NCI-H1930 (cell line): ENCODE measurements at places on chromosomes 7 and 10.

- DNase-seq = peak; percentile 3
Measured at GRCh38 chr10:22320591-22321155, at the start of gene BMI1. TSS of gene BMI1 (plus strand) at chr10:22321099. CDS start at chr10:22326450, 5,351 bp downstream.

DNA sequence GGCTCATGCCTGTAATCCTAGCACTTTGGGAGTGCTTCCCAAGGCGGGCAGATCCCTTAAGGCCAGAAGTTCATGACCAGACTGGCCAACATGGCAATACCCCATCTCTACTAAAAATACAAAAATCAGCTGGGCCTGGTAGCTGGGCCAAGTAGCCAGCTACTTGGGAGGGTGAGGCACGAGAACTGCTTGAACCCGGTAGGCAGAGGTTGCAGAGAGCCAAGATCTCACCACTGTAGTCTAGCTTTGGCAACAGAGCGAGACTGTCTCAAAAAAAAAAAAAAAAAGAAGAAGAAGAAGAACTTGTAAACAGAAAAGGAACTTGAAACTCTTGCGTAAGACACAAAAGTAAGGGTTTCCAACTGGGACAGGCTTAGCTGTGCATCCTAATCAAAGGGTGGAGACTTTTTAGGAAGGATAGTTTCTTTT is 5.6 kb upstream of the IFIT2 start:
- DNase-seq = no peak

- DNase-seq = no peak
Measured at GRCh38 chr7:54145716-54146115, 396.5 kb upstream of the VSTM2A start.

DNA sequence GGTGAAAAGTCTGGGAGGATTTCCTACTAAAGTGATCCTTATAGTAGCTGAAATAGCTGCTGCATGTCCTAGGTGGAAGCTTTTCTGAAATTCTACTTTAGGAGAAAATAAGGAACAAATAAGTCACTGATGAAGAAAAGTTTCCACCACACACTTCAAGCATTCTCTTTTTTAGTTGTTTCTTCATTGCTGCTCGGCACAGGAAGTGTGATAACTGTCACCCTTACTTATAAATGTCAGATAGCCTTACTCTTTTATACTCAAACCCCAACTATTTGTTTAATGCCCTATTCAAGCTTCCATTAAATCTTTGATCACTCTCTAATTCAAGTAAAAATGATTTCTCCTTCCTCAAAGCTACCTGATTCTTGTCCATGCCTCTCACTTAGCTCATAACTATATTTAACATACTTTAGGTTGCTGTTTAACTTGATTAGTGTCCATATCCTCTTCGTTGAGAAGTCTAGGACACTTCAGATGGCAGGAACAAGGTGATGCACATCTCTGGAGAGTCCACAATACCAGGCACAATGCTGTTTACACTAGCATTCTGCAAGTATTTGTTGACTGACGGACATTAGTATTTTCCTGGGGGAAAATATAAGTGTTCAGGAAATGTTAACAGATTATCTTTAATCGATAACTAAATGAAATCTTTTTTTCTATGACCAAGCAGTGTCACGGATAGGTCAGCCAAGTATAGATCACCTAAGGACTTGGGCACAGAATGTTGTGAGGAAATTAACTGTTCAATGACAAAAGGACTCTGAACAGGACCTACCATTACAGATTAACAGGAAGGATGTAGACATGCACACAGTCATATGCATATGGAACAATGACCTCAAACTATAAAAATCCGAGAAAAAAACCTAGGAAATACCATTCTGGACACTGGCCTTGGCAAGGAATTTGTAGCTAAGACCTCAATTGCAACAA is 67.4 kb downstream of the ZNF438 start:
- DNase-seq = no peak

- no peak for DNase-seq
Measured at GRCh38 chr7:51471210-51471980, 154.8 kb upstream of the COBL start.

DNA sequence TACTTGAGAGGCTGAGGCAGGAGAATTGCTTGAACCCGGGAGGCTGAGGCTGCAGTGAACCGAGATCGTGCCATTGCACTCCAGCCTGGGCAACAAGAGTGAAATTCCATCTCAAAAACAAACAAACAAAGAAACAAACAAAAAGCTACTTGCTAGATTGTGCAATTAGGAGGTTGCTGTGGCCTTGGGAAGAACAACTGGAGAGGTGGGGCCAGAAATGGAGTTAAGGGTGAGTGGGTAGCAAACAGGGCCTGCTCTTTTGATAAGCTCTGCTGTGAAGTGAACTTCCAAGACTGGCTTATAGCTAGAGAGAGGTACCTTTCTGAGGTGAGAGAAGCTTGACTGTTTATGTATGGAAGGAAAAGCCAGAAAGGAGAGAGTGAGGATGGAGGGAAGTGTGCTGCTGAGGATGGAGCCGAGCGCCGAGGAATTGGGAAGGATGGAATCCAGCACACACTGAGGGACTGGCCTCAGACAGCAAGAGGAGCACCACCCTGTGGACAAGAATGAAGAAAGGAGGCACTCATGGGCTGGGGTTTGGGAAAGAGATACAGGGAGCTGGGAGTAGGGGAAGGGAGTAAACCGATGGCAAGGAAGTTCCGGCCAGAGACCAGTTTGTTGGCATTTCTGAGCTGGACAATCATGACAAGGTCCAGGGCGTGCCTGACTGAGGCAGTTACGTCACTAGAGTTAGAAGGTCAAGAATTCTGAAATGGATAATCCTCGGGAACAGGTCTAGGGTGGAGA is 7.0 kb upstream of the RPEL1 start:
- no peak for DNase-seq

- DNase-seq = no peak
Measured at GRCh38 chr10:27564880-27565279, 60.8 kb downstream of the RAB18 start.

DNA sequence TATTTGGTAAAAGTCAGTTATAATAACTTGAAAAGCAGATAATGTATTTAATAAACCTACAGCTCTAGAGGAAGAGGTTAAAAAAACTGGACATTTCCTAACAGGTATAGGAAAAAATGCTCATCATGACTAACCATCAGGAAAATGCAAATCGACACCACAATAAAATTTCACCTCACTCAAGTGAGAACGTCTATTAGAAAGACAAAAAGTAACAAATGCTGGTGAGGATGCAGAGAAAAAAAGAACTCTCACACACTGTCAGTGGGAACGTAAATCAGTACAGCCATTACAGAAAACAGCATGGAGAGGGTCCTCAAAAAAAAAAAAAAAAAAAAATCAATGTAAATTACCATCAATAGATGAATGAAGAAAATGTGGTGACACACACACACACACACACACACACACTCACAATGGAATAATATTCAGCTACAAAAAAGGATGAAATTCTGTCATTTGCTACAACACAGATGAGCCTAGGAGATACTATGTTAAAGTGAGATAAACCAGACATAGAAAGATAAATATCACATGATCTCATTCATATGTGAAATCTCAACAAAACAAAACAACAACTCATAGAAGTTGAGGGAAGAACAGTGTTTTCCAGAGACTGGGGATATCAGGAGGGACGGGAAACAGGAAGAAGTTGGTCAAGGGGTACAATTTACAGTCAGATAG is 20.1 kb downstream of the EPC1 start:
- no peak for DNase-seq

GRCh38 chr7:28149291-28150101 is 31.1 kb downstream of the JAZF1 start:
- no peak for DNase-seq

DNA sequence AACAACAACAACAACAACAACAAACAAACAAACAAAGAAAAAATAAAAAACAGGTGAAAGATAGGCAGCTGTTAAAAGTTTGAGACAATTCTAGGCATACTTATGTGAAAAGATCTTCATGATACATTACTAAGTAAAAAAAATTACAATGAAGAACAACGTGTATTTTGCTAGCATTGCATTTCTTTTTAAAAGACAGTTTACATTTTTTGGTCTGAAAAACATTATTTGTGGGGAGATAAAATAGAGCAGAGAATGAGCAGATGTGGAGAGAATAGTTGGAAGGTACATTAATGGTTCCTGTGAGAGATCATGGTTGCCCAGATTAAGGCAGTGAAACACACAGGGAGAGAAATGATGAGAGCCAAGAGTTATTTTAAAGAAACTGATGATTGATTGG is 210.2 kb upstream of the MKLN1 start:
- no peak for DNase-seq

DNA sequence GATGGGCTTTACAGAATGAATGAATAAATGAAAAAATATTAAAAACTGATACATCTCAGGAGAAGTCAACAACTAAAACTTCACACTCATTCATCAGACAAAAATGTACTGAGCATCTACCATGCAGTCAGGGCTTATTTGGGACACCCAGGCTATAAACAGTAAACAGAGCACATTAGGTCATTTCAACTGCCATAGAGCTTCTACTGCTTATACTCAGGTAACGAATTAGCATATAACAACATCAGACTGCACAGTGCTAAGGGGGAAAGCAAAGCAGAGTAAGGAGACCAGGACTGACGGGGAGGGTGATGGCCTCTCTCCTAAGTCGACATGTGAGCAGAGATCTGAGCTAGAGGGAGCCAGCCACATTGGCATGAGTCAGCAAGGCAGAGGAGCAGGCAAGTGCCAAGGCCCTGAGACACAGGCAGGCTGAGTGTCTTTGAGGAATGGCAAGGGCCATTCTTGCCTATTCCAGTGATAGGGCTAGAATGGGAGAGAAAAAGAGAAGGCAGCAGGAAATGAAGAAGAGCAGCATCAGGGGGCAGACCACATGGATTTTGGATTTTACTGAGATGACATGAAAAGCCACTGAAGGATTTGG is 528.9 kb downstream of the PARD3 start:
- DNase-seq = no peak

GRCh38 chr10:76302961-76303630 is 871.7 kb downstream of the LRMDA start:
- no peak for DNase-seq

GRCh38 chr10:21069929-21070700 is 173.0 kb upstream of the NEBL start:
- no peak for DNase-seq

GRCh38 chr10:81866753-81867152 is 8.2 kb upstream of the NRG3 start:
- DNase-seq = no peak

GRCh38 chr10:13787015-13787421 is 200.3 kb downstream of the PRPF18 start:
- no peak for DNase-seq

DNA sequence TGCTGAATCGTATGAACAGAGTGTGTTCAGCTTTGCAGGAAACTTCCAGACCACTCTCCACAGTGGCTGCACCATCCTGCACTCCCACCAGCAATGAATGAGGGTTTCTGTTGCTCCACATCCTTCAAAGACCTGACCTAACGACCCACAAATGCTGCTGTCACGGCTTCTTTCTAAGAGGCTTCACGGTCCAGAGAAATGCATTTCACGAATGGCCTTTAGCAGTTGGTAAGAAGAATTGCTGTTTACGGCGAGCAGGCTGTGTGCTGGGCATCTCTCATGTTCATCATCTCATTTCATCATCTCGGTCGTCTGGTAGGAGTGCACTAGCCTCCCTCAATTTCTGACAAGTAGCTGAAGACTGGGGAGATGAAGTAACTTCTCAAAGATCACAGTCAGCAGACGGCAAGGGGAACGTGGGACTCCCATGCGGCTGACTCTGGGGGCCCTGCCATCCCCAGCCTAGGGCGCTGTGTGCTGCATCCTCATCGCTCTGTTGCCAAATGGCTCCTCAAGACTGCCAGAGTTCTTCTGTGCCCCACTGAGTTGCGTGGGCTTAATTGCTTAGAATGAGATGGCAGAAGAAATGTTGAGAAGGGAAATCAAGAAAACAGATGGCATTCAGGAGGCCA is 72.9 kb downstream of the ADARB2 start:
- DNase-seq = no peak

DNA sequence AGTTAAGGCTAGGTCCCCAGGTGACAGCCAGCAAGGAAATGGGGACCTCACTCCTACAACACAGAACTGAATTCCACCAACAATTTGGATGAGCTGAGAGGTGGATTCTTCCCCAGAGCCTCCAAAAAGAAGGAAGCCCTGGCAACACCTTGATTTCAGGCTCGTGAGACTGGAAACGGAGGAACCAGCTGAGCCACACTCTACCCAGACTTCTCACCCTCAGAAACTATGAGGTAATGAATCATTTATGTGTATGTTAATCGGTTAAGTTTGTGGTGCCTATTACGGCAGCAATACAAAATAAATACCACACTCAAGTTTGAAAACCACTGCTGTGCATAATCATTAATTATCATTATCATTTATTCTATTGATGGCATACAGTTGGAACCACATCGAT is 532.4 kb upstream of the ANKRD30A start:
- DNase-seq = no peak

DNA sequence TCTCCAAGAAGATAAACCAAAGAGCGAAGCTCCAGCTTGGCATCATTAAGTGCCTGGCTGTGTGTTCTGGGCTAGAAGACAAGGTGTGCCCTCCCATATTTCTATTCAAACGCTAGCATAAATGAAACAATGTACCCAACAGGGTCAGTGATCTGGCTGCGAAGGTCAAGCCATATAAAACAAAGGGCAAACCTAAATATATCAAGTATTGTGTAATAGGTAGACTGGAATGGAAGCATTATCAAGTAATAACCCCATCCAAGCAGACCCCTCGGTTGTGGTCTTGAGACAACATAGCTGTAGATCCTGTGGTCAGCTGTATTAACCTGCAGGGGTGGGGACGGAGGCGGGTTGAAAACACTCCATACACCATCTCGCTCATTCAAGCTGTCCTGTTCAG is 31.6 kb upstream of the TNKS2 start:
- DNase-seq = no peak

DNA sequence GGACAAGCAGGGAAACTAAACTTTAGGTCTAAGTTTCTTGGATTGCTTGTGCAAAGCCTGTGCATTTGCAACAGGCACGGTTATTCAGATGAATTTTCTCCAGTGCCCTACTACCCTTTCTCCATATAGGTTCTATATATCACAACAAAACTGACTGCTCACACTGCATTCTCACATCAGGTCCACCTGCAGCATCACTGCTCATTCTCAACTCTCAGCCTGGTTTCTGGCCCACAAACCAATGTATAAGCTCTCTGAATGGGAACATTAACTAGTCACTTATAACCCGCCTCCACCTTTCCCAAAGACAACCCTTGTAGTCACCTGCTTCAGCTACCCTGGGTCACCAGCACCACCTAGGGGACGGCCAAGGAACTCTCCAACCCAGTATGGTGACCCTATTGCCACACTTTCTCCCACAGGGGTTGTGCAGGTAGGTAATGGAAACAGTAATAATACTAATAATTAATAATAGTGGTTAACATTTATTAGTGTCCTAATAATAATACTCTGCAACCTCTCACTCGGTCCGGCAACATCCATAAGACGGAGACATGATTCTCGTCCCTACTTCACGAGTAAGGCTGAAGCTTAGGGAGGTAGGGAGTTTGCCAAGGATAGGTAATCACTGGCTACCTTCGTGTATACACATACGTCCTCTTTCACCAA is 97.3 kb downstream of the CLEC2L start:
- DNase-seq = no peak

GRCh38 chr7:78383096-78383880 is 584.7 kb downstream of the PHTF2 start:
- DNase-seq = no peak

- no peak for DNase-seq
Measured at GRCh38 chr7:16202303-16202702, 219.0 kb downstream of the CRPPA start.
